ENCODE measurements at places on chromosomes 6 and 20.
A peak's percentile ranks its signal among the peaks of the same experiment; 100 is the strongest.

DNA sequence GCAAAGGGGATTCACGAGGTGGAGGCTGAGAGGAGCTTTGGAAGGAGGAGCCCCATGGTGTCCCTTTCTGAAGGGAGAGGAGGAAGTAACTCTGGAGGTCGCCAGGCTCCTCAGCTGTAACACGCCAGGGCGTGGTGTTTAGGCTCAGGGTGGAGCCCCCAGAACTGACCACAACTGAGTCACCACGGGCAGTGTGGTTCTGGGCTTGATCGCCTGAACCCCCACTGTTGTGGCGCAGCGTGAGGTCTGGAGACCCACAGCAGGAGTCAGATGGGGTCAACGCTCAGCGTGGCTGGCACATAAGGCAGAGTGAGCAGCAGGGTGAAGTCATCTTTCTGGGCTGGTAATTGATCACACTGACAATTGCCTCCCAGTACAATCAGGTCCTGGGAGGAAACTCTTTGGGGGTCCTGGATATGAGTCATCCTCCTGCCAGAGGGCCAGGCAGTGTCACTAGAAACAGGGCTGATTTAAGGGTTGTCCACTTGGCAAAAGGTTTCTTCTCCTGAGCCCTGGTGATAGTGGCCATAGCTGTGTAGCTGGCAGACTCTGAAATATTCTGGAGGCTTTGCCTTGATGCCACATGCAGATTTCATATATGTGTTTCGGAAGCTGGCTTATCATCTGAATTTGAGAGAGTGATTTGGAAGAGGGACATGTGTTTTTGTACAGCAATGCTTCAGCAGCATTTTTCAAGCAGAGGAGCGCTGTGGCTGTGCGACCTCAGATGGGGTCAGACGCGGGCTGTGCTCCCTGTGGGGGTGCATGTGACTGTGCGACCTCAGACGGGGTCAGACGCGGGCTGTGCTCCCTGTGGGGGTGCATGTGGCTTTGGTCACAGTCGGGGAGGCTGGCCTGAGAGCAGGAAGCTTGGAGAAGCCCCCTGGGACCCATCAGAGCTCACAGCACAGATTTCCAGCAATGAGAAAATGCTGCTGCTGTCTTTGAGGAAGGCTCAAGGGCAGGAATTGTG is 50.0 kb downstream of the SYNJ2 start:
- no peak for DNase-seq

DNA sequence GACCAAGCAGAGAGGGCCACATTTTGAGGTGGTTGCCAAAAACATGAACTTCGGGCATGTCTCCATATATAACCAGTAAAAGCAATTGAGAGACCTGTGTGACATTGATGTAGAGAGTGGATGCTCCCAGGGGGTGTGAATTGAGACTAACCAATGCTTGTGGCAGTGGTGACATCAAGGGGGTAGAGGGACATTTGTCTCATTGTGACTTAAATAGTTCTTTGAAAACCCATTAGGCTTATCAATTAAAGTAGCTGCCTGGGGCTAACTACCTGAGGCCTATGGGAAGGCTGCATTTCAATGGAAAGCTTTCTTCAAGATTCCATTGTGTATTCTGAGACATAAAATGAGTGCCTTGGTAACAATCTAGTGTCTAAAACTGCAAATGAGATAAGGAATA is 82.1 kb upstream of the FABP7 start:
- DNase-seq = no peak

GRCh38 chr6:48959251-48960060 is 503.6 kb downstream of the MMUT start:
- DNase-seq = no peak

- no peak for DNase-seq
These were observed 163.0 kb downstream of the ARID1B start for GRCh38 chr6:156940221-156940620.

DNA sequence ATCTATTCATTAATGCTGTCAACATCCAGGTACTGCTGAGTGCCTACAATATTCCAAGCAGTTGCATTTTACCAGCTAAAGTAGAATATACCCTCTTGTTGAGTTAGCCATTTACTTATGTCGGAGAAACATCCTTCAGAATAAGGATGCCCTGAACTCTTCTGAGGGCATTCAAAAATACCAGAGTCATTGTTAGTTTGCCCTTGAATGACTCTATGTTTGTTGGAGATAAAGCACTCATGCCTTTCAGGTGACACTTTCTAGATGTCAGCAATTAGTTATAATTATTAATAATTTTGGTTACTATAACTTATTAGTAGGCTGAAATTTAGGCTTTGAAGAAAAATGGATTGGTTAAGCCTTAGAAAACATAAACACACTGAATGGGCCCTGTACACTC is 286.2 kb upstream of the STXBP5 start:
- DNase-seq = no peak

GRCh38 chr6:145539831-145540230 is 195.5 kb downstream of the EPM2A start:
- DNase-seq = no peak

DNA sequence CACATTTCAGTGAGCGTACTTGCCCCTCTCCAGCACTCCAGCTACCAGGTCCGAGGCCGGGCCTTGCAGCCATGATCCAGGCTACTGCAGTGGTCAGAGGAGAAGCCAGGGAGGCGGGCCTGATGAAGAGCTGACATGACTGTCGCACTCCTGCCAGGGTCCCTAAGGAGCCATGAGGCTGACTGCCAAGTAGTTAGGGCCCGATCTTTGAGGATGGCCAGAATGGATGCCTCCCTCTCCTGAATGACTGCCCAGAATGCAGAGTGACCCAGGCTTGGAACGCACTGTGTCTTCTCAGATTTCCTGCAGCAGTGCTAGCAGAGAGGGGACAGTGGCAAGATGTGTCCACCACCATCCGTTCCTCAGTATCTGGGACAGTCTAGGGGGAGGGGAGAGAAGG is 24.7 kb upstream of the LRFN2 start:
- no peak for DNase-seq

DNA sequence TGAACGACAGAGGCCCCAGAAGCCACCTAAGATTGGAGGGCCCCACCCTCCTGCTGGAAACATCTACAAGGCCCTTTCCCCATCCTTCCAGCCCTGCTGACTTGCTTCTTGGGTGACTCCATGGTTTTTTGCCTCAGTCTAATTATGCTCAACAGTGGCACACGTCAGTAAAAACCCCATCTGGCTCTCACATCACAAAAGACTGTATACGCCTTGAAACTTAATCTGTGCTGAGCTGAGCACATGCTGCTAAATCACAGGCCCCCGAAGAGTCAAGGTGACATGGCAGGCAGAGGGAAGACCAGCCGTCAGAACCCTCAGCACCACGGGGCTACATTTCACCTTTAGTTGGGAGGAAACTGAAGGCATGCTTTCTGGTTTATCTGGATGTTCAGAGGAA is 323.1 kb downstream of the CDH26 start:
- DNase-seq = no peak

GRCh38 chr20:46680684-46681031 is 8.6 kb downstream of the TP53RK start:
- no peak for DNase-seq

DNA sequence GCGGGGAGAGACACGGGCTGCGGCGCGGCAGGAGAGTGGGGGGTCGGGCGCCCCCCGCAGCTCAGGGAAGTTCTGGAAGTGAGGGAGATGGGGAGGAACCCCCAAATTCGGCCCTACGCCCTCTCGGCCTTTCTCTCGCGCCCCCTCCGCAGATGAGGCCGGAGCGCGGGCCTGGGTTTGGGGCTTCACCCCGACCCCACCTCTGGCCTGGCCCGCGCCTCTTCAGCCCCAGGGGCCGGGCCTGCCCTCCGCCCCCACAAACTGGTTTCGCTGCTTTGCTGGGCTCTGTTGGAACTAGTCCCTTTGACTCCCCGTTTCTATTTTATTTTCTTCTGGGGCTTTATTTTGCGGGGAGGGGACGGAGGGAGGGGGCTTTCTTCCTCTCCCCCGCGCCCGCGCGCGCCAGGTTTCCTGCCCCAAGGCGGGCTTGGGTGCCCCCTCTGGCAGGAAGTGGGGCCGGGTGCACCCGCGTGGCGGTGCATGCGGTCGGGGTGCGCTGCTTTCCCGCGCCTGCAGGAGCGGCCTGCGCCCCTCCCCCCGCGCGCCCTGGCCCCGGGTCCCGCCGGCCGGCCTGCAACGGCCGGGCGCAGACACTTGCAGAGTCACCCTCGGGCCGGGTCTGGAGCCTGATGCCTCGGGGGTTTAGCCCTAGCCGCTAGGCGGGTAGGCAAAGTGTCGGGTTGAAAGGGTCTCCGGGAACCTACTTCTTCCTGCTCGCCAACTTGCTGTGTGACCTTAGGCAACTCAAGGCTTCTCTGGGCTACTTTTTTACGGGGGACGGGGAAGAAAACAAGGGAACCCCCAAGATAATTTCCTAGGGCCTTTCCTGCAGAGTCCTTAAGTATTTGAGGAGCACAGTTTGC is 1.3 kb downstream of the HMGA1 start:
- DNase-seq = peak; percentile 90

DNA sequence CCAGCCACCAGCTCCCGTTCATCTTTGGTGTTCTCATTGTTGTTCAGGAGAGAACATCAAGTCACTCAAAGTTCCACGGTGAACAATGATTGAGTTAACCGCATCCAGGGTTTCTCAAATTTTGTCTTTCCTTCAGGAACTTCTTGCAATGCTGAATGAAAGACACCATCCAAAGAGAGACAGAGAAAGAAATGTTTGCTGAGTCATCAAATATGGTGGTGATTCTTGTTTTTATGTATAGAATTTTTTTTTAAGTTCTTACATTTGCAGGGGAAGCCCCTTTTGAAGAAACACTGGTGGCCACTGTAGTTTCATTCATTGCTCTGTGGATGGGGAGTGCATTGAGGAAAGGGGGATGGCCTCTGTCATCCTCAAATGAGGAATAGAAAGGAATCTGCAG is 62.3 kb upstream of the ENPP5 start:
- no peak for DNase-seq

- DNase-seq = no peak
These were observed 63.4 kb upstream of the AFDN start for GRCh38 chr6:167763056-167763944.

- no peak for DNase-seq
These were observed 122.6 kb downstream of the SULF2 start for GRCh38 chr20:47662483-47663353.

DNA sequence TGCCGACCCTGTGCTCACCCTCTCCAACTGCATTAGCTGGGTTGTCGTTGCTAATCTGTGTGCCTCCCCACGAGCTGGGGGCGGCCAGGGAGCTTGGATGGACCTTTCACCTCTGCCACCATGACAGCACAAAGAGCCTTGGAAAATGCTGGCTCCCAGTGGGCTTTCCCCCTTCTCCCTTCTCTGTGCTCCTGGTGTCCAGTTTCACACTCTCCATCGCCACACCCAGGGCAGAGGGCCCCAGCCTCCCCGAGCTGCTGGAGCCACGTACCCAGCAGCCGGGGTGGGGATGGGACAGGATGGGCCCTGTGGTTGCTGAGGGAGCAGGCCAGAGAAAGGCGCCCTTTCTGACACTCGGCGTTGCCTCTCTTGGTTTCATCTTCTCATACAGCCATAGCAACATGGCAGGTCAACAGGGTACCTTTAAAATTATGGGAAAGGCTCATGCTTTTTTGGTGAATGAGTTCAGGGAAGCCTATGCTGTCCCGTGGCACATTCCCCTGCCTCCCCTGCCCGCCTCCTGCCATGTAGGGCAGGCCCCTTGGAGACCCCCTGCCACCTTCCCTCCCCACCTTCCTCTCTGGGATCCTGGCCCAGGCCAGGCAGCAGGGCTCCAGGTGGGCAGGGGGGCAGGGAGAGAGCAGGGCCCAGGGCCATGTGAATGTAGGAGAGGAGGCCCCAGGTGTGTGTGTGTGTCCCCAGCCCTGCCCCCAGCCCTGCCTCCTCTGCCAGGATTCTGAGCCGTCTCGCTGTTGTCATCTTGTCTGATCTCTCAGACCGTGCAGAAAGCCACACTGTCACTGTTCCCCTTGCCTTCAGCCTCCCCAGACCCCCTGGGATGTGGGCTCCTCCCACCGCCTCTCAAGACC is 85.2 kb upstream of the CCDC167 start:
- DNase-seq = no peak

DNA sequence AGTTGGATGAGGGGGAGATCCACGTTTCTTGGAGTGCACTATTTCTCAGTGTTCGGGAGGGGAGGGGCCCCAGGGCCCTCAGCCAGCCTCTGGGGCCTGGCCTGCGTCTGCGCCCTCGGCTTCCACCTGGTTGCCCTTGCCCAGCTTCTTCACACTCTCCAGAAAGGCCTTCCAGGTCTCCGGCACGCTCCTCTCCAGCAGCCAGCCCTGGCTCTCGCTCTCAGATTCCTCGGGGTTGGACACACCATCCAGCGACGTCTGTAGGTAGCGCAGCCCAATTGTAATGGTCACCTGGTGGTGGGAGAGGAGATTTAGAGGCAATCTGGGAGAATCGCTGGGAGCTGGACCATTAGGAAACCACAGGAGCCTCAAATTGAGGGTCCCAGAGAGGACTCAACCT is 24.2 kb downstream of the PRPH2 start:
- no peak for DNase-seq

DNA sequence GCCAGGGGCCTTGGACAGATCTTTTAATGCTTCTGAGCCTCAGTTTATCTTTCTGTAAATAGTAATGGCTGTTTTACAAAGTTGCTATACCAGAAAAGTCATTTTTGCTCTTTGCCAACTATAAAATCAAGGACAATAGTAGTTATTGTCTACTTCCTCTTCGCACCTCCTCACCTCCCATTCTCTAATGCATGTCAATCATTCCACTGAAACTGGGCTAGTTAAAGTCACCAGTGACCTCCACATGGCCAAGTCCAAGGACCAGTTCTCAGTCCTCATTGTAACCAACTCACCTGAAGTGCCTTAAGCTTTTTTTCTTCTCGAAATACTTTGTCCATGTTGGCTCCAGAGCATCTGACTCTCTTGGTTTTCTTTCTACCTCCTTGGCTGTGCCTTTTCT is 51.2 kb downstream of the NCR2 start:
- DNase-seq = no peak

GRCh38 chr6:109478841-109479624 is 4.0 kb downstream of the ZBTB24 start:
- no peak for DNase-seq

DNA sequence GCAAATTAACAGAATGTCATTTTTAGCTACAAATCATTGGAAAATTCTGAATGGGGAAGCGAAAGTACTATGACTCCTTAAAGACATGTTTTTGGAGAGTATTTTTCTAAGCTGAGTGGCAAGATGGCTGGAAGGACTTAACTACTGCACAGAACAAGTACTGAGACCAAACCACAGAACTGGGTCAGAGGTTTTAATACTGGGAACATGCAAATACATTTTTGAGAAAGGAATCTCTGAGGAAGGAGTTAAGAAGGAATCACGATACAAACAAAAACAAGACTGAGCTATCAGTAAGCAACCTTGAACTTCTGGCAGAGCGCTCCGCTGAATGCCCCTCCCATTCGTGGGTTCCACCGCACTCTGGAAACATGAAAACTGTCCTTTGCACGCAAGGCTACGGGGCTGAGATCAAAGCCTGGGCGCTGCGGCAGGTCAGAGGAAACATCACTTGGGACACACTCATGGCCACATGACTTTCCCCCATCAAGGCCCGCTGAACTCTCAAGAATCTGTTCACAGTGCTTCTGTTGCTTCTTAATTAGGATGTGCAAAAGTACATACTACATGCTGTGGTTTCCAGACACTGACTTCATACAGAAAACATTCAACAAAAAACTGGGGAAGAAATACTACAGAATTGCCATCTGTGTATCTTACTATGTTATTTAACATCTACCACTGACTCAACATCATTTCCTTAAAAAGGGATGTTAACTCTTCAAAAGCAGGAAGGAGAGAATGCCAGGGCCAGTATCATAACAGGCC is 27.8 kb downstream of the SLC23A2 start:
- peak; percentile 82 for DNase-seq
